ENCODE measurements at places on chromosomes 5 and 9.

- no peak for DNase-seq
Measured at GRCh38 chr9:121604242-121604641, 47.2 kb upstream of the DAB2IP start.

GRCh38 chr9:136372006-136372405 is 1.5 kb downstream of the CARD9 start:
- DNase-seq: no peak

- DNase-seq: no peak
Measured at GRCh38 chr9:130663258-130663976, 977 bp upstream of the PRDM12 start.

GRCh38 chr5:16842896-16843295 is 93.2 kb downstream of the MYO10 start:
- no peak for DNase-seq

- DNase-seq: no peak
Measured at GRCh38 chr5:53029608-53030007, 40.5 kb downstream of the ITGA2 start.

GRCh38 chr5:62564101-62564500 is 14.5 kb upstream of the LRRC70 start:
- DNase-seq: no peak

DNA sequence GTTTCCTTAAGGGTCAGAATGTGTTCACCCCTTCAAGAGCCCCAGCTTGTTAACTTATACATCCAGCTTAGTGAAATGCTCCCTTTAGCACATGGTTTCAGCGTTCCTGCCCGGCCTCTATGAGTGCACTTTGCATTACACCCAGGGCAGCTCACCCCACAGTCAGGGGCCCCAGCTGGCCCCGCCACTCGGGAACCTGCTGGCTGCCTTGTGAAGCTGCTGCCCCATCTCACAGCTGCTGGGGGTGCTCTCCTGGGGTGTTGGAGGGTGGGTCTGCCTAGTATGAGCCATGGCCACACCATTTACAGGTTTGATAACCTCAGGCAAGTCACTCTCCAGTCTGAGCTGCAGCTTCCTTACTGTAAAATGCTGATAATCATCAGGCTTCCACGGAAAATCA is 32.2 kb downstream of the HRH2 start:
- no peak for DNase-seq

- no peak for DNase-seq
Measured at GRCh38 chr5:163894645-163895044, 389.2 kb downstream of the MAT2B start.

- DNase-seq: no peak
Measured at GRCh38 chr5:94461131-94461530, 157.3 kb downstream of the KIAA0825 start.

DNA sequence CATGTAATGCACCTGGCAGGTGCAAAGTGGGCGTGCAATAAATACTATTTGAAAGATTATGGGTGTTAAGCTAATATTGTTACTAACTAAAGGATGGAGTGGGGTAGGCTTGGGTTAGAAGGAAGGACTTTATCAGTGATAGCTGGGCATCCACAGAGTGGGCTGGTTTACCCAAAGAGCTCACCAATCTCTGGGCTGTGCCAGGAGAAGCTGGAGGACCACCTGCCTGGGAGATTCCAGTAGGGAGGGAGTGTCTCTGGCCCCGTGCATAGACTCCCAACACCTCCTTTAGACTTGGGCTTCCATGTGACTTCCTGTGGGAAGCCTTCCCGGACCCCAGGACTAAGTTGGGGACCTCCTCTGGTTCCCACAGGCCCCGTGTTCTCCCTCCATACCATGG is 5.6 kb upstream of the URM1 start:
- DNase-seq: no peak

- no peak for DNase-seq
Measured at GRCh38 chr9:92522983-92523970, 12.5 kb downstream of the ECM2 start.

DNA sequence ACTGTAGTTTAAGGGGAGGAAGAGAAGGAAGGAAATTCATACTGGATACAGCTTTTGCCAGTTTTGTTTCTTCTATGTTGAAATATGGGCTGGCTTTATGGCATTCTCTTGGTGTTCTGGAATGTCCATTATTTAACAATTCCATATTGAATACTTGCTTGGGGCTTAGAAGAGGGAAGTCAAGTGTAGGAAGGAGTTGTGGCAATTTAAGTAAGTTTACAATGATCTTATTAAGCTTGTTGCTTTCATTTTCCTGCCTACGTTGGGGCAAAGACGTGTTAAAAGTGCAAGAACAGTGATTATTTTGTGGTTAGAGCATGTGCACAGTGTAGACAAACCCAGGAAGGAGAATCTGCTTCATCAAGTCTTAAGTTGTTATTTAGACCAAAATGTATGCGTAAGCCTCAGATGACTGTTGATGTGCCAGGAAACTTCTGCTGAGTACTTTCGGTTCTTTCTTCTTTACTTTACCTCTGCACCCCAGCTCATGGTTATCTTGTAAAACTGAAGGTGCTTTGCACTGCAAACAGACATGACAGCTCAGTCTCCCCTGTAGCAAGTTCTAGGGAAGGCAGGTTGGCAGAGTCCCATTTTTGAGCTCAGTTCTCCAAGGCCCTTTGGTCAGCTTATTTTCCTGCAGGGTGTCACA is 75.8 kb downstream of the F2RL2 start:
- DNase-seq: peak; percentile 86

DNA sequence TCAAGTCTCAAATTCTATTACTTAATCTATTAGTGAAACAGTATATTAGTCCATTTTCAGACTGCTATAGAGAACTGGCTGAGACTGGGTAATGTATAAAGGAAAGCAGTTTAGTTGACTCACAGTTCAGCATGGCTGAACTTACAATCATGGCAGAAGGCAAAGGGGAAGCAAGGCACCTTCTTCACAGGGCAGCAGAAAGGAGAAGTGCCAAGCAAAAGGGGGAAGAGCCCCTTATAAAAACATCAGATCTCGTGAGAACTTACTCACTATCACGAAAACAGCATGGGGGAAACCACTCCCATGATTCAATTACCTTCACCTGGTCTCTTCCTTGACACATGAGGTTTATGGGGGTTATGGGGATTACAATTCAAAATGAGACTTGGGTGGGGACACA is 67.9 kb upstream of the CHSY3 start:
- DNase-seq: no peak

- no peak for DNase-seq
Measured at GRCh38 chr9:115032296-115032695, 85.7 kb downstream of the TNC start.

GRCh38 chr9:6219040-6219439 is 3.4 kb downstream of the IL33 start:
- DNase-seq: no peak

- DNase-seq: no peak
Measured at GRCh38 chr5:60797482-60798153, 46.5 kb downstream of the ELOVL7 start.

- DNase-seq: no peak
Measured at GRCh38 chr9:138063785-138064184, 186.2 kb downstream of the CACNA1B start.

- peak; percentile 84 for DNase-seq
Measured at GRCh38 chr5:177472460-177473442, 683 bp downstream of the DBN1 start.

DNA sequence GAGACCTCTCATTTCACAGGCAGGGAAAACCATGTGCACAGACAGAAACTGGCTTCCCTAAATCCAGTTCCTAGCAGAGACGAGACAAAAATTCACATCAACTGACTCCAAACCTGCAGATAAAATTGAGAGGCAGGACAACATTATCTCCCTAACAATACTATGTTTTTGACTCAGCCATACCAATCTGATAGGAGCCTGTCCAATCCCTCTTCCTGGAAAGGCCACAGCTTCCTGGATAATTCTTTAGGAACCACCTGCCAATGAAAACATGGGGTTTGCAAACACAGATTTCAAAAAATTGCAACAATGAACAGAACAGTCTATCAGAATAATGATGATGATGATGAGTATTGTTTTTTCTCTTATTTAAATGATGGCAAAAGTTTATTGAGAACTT is 22.4 kb downstream of the SH3TC2 start:
- DNase-seq: no peak

DNA sequence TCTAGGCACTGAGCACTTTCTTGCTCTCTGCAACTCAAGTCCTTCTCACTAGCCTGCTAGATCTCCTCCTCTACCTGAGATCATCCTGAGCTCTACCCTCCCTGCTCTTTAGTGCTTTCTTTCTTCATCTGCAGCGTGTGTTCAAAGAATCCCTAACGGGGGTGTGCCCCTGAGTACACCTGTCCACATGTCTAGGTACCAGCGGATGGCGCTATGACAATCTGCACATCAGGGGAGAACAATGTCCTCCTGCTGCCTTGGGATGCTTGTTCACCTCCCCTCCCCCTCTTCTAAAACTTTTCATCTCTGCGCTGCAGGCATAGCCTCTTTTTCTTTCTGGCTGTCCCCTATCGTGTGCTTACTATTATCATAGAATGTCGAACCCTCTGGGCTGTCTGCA is 42.7 kb downstream of the PTPN3 start:
- no peak for DNase-seq

- DNase-seq: no peak
Measured at GRCh38 chr5:68465133-68465532, 249.6 kb downstream of the PIK3R1 start.

- no peak for DNase-seq
Measured at GRCh38 chr9:79701651-79702050, 129.9 kb downstream of the TLE4 start.

DNA sequence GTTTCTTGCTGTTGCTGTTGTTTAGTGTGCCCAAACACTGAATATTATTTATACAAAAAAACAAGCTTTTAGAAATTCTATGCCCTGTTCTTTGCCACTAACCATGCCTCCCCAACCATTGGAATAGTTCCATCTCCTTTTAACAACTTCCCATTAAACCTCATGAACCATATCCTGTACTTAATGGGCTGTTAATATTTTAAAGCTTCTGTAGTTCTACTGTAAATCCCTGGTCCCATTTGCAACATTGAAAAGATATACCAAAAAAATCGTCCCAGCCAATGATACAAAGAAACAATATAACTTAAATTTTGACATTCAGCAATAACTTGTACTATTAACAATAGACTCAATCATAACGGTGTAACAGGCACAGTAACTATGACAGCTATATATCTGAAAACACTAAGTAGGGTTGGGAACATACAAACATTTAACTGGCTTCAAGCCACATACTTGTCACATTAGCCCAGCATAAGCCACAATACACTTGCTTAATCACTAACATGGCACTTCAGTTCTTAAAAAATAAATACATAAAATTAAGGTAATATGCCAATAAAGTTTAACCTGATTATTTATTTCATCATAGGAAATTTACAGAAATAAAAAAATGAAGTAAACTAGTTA is 86.1 kb downstream of the ADAMTS6 start:
- no peak for DNase-seq

DNA sequence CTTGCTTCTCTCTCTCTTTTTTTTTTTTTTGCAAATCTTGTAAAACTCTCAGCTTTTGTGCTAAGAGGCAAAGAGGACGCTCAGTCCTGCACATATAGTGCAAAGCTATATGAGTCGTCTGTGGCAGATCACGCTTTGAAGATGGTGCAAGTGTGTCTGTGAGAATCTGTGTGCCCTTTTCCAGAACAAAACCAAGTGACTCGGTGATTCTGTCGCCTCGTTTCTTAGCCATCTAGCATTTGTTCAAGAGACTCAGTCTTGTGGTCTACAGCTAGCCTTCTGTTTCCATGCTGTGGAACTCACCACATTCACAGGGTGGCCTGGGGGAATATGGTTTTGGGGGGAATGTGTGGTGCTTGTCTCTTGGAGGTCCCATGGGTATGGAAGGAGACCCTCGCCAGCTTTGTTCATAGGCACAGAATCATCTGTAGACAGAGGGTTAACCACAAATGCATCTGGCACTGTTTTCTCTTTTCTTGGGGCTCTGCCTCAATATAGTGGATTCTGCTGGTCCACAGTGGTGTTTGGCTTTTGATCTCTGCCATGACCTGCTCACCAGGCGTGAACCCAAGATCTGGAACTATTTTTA is 82.1 kb downstream of the C9orf152 start:
- no peak for DNase-seq

DNA sequence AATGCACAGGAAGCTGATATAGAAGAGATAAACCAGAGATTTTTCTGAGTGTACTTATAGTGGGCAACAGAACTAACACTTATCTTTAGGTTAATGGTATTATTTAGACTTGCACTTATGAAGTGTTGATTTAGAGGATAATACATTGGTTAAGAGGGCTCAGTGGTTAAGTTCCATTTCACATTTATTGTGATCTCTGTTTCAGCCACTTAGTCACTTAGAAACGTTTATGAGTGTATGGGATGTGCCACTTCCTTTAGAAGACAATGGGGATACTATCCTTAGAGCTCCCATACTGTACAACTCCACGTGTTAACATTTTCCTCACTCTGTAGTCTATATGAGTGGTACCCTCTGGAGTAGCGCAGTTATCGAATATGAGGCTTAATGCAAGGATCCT is 57.5 kb downstream of the PIP5K1B start:
- no peak for DNase-seq

DNA sequence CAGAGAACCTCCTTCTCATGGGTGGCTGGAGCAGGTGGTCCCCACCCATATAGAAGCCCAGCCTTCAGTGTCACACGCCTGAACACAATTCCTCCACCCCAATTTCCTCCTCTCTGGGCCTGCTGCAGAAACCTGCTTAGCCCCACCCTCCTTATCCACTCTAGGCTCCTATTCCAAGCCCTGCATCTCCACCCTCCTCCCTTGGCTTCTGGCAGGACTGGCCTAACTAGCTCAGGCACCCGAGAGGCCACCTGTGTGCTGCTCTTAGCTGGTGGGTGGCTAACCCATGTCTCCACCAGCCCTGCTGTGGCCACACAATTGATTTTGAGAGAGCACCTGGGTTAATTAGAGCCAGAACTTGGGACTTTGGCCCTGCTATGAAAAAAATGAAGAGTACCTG is 77.3 kb upstream of the ATP10B start:
- DNase-seq: no peak

DNA sequence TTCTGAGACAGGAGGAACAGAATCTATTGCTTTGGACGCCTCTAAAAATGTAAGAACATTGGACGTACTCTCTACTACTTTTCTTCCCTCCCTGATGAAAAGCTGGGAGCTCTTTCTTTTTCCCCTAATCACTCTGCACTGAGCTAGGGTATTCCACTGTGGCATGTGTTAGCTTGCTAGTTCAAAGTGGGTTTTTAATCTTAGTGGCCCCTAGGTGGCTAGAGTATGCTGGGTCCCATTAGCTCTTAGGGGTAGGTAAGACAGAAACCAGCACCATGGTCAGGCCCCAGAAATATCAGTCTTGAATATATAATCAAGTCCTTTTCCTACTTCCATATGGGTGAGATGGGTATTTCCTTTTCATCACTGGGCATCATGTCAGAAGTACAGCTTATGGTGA is 945.2 kb upstream of the PTPRD start:
- no peak for DNase-seq
